ENCODE measurements at places on chromosomes 4 and X. TPM values are rescaled to one million over a fixed set of nuclear protein-coding genes. Genes with fewer than 3 reads are reported as not detected.
A peak's percentile ranks its signal among the peaks of the same experiment; 100 is the strongest.

- H3K27me3 ChIP-seq, result no peaks in the 10 kb centered on the region
- no peaks in the 10 kb centered on the region for H3K4me1 ChIP-seq
- H3K4me3 ChIP-seq, result no peak overlapping the region
- no peak overlapping the region for H3K27ac ChIP-seq
- no peak for DNase-seq
Measured at GRCh38 chr4:170979736-170980135, 833.5 kb upstream of the GALNTL6 start.

DNA sequence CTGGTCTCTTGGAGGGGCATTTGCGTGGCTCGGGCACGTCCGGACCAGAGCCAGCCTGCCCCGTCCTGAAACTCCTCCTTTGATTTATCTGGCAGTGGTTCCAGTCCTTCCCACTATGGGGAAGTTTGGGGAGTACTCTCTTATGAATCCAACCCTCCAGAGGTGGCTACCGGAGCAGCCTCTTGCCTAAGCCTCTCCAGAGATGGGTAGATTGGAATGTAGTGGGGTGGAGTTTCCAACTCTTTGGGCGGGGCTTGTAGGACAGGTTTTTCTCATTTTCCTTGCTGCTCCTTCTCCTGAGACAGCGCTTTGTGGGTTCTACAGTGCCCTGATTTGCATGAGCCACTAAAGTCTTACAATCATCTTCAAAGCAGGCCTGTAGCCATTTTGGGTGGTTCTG lies 60.1 kb upstream of the XAGE1B start:
- no peak overlapping the region for H3K27ac ChIP-seq
- H3K4me3 ChIP-seq, result no peak overlapping the region
- no peak for DNase-seq
- peaks cover 5% of the 10 kb centered on the region for H3K4me1 ChIP-seq
- H3K27me3 ChIP-seq, result peaks cover 89% of the 10 kb centered on the region
- no peaks in the 10 kb centered on the region for H3K36me3 ChIP-seq

GRCh38 chr4:128566693-128567092 lies 242.8 kb upstream of the JADE1 start:
- H3K36me3 ChIP-seq, result no peaks in the 10 kb centered on the region
- no peak for DNase-seq
- H3K27ac ChIP-seq, result no peak overlapping the region
- no peak overlapping the region for H3K4me3 ChIP-seq

- no peak overlapping the region for H3K4me3 ChIP-seq
- H3K36me3 ChIP-seq, result no peaks in the 10 kb centered on the region
- H3K4me1 ChIP-seq, result peaks cover 20% of the 10 kb centered on the region
- peak overlapping the region; percentile 49 for H3K27ac ChIP-seq
- DNase-seq, result peak; percentile 10
Measured at GRCh38 chr4:137644201-137644600, 111.9 kb upstream of the PCDH18 start.

- no peaks in the 10 kb centered on the region for H3K4me1 ChIP-seq
- H3K27ac ChIP-seq, result no peak overlapping the region
- no peak for DNase-seq
- peaks cover 44% of the 10 kb centered on the region for H3K27me3 ChIP-seq
Measured at GRCh38 chrX:135688137-135688536, 25.3 kb upstream of the CT45A1 start.

DNA sequence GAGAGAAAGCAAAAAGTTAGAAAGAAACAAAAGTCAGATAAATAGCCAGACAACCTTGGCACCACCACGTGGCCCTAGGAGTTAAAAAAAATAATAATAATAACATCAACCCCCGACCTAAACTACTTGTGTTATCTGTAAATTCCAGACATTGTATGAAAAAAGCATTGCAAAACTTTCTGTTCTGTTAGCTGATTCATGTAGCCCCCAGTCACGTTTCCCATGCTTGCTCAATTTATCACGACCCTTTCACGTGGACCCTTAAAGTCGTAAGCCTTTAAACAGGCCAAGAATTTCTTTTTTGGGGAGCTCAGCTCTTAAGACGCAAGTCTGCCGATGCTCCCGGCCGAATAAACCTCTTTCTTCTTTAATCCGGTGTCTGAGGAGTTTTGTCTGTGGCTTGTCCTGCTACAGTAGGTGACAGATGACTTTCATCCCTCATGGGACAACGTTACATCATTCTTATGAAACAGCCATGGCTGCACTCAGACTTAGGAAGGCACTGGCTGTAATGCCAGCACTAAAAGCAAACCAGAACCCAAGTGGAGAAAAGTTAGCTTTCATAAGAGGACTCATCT lies 520 bp downstream of the ACOX3 start:
- H3K27me3 ChIP-seq, result no peaks in the 10 kb centered on the region
- H3K36me3 ChIP-seq, result peaks cover 12% of the 10 kb centered on the region
- DNase-seq, result no peak
- H3K4me1 ChIP-seq, result peaks cover 62% of the 10 kb centered on the region
- H3K4me3 ChIP-seq, result peak overlapping the region; percentile 98

- H3K36me3 ChIP-seq, result peaks cover 3% of the 10 kb centered on the region
- peak; percentile 12 for DNase-seq
- H3K4me1 ChIP-seq, result peaks cover 16% of the 10 kb centered on the region
- no peak overlapping the region for H3K27ac ChIP-seq
Measured at GRCh38 chrX:3713937-3714434, 537 bp upstream of the PRKX start.

GRCh38 chrX:16839219-16839851 lies 30.8 kb downstream of the RBBP7 start:
- peaks cover 15% of the 10 kb centered on the region for H3K4me1 ChIP-seq
- no peak for DNase-seq
- no peak overlapping the region for H3K4me3 ChIP-seq
- no peaks in the 10 kb centered on the region for H3K27me3 ChIP-seq
- H3K36me3 ChIP-seq, result peaks cover 64% of the 10 kb centered on the region

The ESX1 gene
- not detected for total RNA-seq

The RP2 gene
- total RNA-seq, result 5.4 TPM

The GALNT7 gene
- 19.9 TPM for total RNA-seq

All from MCF 10A (cell line).